ENCODE measurements at places on chromosomes 7 and 10.
A peak's percentile ranks its signal among the peaks of the same experiment; 100 is the strongest.

DNA sequence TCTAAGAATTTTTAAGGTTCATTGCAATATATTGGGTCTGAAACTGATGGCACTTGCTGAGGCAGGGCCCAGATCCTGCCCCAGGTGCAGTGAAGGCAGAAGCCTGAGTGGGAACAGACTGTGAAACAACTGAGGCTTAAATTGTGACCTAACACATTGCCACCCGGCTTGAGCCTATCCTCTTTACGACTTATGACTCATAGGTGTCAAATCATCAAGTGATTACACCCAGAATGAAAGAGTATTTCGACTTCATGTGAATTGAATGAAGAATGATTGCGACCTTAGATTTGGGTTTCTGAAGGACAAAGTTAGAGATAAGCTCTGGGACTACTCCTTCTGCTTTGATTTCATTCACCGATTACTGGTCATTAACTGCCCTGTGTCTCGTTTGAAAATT is 200.9 kb downstream of the CREB5 start:
- DNase-seq, result no peak

DNA sequence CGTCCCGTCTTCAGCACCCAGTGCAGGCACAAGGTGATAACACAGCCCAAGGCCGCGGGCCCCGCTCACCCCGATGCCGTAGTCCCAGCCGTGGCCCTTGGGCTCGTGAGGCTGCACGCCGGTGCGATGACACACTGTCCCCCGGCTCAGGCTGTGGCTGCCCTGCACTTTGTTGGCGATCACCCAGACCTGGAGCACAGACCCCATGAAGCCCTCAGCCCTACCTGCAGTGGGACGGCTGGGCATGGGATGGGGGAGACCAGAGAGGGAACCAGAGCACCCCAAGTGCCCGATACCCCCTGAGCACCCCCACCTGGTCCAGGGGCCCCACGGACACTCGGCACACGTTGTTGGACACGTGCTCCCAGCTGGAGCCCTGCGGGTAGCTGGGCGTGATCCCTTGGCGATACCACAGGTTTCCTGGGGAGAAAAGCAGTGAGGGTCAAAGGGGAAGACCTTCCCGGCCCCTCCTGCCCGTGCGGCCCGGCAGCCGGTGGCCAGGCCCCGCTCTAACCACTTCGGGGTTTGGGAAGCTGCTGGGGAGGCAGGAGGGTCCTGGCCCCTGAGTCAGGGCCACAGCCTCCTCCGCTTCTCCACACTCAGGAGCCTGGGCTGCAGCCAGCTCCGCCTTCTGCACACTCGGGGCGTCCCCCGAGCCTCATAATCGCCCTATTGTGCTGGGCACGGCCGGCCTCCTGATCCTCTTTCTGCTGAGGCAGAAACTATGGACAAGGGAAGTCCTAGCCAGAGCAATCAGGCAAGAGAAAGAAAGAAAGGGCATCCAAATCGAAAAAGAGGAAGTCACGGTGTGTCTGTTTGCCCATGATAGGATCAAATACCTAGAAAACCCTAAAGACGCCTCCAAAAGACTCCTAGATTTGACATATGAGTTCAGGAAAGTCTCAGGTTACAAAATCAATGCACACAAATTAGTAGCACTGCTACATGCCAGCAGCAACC is 6.7 kb downstream of the BHLHA15 start:
- no peak for DNase-seq

- DNase-seq, result peak; percentile 75
These were observed 9.4 kb downstream of the HACD1 start for GRCh38 chr10:17607603-17608332.

GRCh38 chr7:87570178-87570577 is 30.5 kb downstream of the ABCB1 start:
- no peak for DNase-seq

- no peak for DNase-seq
These were observed 9.0 kb upstream of the PIP4K2A start for GRCh38 chr10:22723343-22723779.
